Right lung (tissue), 10 donors: ENCODE measurements at places on chromosomes 3 and 15.
A peak's percentile ranks its signal among the peaks of the same experiment; 100 is the strongest.

GRCh38 chr3:104349836-104350235 lies 1016.9 kb upstream of the ALCAM start:
- DNase-seq: no peak

DNA sequence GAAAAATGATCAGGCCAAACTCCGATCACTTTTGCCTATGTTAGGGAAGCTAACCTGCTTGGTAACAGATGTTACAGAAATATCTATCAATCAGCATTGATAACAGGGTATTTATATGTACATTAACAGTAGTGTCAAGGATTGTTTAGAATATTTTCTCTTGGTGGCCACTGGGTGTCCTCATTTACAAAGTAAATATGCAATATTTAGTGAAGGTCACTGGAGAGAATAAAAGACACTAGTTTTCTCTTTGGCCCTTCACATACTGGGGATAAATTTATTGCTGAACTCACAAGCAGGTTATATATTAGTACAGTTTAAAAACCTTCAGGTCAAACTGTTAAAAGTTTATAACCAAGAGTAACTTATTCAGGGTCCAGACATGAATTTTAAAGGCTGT lies 69.0 kb downstream of the TIGIT start:
- DNase-seq: peak; percentile 15

GRCh38 chr15:42863572-42864239 lies 56.9 kb downstream of the TTBK2 start:
- no peak for DNase-seq

DNA sequence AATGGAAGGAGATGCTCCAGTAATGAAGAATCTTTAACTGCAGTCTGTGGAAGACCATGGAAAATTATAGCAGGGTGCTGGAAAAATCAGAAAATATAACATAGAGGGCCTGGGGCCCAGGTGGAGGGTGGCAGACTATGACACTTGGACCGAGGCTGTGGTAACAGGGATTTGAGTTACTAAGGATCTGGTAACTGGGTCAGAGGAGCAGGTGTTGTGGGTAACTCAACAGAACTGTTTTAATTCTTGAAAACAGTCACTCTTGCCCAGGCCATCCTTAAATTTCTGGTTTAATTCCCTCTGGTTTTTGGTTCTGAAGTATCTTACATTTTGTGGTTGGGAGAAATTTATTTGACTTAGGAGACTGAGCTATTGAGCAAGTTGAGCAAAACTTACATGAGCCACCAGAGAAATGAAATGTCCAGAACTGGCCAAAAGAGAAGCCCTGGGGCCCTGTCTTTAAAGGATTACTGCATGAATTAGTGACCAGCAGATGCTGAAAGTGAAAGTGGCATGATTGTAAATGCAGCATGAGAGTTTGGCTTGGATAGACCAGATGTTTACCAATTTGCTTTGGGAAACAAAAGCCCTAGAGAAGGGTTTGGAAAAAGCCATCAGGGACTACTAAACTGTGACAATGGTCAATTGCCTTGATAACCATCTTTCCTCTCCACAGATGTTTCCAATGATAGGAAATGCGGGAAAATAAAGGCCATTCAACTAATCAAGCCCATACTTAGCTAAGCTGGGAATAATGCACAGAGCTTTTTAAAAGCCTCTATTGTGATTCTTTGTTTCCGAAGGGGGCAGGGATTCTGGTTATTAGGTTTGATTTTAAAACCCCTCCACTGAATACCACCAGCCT lies 374.9 kb upstream of the TGFBR2 start:
- DNase-seq: no peak

- no peak for DNase-seq
Measured at GRCh38 chr15:69116391-69116790, 44.0 kb upstream of the GLCE start.

- DNase-seq: no peak
Measured at GRCh38 chr3:79953591-79954101, 185.8 kb upstream of the ROBO1 start.

DNA sequence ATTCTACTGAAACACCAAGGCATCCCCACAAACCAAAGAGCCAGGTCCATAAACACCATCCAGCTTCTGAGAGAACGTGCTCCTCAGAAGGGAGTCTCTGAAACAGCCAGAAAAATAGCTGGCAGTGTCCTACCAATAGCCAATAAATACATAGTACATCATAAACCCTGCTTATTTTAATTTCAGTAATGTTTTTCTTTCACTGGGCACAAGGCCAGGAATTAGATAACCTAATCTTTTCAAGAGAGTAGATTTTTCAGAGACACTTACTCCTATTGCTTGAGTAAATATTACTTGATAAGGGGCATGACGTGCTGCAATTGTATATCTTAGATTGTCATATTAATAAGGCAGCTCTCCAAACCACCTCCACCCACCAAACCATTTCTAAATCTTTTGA lies 22.7 kb downstream of the GADL1 start:
- peak; percentile 72 for DNase-seq

DNA sequence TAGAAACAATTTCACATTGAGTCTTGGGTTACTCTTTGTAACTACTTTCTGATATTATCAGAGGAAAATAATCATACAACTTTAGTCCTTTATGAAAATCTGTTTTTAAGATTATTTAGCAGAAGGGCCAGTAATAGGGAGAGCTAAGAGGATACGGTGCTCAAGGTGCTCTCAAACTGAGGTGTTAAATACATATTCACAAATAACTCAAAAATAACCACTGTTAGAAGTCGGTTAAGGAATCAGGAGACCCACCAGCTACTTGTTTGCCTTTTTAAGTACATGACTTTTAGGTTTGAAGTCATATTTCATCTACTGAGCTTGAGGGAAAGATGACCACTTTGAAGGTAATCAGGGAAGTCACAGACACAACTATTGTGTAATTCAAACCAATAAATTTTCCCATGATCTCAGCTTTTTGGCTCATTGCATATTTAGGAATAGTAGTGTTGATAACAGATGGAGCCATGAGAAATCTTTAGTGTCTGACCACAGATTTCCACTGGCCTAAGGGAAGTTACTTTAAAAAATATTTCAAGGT lies 1.4 kb upstream of the RSRC1 start:
- DNase-seq: no peak

- no peak for DNase-seq
Measured at GRCh38 chr15:50192926-50193620, 11.1 kb downstream of the SLC27A2 start.

DNA sequence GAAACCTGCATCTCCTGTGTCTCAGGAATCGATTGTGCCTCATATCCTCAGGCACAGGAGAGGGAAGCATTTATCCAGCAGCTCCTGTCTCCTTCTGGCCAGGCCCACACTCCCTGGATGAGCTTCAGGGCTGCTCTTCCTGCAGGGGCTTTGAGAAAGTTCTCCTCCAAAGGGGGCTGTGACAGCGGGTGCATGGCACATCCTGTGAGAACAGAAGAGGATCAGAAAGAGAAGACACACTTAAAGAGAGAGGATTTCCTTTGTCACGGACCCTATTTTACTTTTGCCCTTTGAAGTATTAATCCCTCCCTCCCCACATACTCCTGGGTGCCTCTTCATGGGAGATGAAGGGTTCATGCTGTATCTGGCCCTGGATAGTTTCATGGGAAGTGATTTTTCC lies 46.0 kb downstream of the MFSD1 start:
- no peak for DNase-seq

DNA sequence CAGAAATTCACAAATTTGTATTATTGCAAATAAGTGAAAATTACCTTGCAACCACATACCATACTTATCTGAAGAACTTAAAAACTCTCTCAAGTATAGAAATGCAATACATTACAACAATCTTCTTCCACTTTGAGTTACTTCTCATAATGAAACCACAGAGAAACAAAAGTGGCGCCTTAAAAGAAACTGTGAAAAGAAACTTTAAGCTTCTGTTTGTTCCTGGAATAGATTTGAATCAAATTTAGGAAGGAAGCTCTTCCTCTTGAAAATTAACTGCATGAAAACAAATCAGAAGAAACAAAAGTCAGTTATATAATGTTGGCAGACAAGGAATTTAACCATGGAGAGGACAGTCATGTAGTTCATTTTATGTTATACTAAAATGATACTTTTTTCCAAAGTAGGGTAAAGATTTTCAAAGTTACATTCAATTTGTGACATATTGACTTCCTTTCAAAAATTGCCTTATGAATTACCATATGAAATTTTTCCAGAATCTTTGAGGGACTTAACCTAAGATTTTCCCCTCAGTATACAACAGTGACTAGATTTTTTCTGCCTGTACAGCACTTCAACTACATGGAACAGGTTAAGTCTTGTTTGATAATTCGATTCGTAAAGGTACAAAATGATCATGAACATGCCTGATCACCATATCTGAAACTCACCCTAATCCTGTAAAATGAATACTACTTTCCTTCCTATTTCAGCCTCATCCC lies 57.6 kb upstream of the TNFSF10 start:
- DNase-seq: no peak

DNA sequence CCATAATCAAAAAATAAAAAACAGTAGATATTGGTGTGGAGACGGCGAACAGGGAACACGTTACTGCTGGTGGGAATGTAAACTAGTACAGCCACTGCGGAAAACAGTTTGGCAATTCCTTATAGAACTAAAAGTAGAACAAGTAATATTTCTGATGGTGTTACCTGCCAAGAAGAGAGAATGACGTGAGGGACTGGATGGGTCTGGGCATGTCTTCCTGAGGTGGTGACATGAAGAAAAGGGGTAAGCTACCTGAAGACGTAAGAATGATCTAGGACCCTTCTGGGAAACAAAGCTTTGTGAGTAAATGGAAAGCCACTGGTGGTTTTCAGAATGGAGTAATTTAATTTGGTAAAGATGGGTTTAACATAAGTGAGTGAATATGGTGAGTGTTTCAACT lies 19.4 kb upstream of the PLOD2 start:
- DNase-seq: no peak

DNA sequence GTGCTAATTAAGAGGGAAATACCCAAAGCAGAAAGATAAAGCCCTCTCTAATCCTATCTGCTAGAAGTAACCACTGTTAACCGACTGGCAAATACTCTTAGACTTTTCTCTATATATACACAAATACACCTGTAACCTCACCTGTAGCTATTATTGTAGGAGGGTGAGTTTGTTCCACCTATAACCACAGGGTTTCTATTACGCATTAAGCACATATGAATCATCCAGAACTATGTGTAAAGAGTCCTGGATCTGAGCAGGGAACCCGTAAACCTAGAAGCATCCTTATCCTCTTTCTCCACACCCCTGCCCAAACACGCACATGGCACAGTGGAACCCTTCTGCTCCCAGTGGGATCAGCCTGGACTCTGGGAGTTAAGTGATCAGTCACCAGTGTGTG lies 172.8 kb upstream of the C2CD4B start:
- DNase-seq: no peak

GRCh38 chr3:189058071-189058470 lies 113.7 kb upstream of the TPRG1 start:
- DNase-seq: no peak

DNA sequence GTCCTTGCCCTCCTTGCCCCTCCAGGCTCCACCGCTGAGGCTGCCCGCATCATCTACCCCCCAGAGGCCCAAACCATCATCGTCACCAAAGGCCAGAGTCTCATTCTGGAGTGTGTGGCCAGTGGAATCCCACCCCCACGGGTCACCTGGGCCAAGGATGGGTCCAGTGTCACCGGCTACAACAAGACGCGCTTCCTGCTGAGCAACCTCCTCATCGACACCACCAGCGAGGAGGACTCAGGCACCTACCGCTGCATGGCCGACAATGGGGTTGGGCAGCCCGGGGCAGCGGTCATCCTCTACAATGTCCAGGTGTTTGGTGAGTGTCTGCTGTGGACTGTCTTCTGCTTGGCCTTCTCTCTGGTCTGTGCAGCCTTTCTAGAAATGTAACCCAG lies 61.0 kb downstream of the BOC start:
- no peak for DNase-seq

- no peak for DNase-seq
Measured at GRCh38 chr3:132325634-132326033, 8.4 kb downstream of the ACP3 start.

DNA sequence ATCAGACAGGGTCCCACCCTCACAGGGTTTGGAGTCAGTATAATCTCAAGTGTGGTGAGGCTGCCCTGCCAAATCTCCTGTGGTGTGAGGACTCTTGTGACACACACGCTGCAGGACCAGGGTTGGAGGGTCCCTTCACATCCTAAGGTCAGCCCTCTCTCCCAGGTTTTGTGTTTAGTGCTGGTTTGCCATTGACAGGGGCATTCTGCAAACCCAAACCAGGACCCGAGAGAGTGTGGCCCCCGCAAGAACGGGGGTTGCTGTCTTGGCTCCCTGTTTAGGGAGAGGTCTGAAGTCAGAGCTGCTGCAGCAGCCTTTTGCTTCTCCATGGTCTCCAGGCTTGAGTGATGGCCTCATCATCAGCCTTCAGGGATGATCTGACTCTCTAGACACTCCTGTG lies 14.7 kb downstream of the FAM107A start:
- no peak for DNase-seq

DNA sequence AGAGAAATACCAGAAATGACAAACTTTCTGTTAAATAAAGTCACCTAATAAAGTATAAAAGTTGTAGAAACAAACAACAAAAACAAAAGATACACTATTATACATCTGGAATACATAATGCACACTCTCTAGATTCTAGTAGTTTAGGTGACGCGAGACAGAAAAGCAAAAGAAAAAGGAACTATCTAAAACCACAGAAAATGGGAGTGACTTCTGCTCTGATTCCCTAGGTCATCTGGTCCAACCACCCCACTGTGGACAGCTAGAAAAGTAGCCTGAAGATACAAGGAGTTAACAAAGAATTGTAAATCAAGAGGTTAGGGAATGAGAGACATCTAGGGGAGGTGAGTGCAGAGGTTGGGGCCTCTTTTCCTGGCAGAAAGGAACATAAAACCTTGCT lies 39.1 kb downstream of the DHX36 start:
- no peak for DNase-seq

DNA sequence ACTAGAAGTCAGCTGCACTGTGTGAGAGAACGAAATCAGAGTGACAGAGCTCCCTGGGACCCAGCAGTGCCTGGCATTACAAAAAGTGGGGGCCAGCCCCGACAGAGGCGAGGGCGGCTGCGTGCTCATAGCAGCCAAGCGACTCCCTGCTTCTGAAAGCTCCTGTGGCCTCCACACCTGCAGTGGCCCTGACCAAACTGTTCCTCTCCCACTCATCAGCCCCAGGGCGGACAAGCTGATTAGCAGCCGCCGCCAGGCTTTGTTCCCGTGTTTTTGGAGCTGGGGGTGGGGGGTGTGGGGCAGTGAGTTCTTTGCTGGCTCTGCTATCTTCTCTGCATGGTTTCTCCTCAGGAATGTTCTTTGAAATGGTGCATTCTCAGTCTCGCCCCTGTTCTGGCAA lies 58.1 kb downstream of the DGKG start:
- DNase-seq: no peak

DNA sequence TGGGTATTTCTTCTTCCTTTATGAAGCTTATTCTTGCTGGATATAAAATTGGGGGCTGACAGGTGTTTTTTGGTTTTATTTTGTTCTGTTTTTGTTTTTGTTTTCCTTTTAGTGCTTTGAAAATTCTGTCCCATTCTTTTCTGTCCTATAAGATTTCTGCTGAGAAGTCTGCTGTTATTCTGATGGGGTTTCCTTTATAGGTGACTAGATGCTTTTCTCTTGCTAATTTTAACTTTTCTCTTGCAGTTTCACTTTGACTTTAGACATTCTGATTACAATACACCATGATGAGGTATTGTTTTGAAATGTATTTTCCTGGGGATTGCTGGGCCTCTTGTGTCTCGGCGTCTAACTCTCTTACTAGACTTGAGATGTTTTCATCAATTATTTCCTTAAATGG lies 22.8 kb downstream of the TTC14 start:
- DNase-seq: no peak
